Fibroblast of skin of back (primary cell): ENCODE measurements at places on chromosomes 3 and 15.

GRCh38 chr3:61780455-61781228, 219.3 kb downstream of the PTPRG start:
- DNase-seq = no peak

- no peak for DNase-seq
Measured at GRCh38 chr3:81995329-81995728, 233.9 kb upstream of the GBE1 start.

- DNase-seq = no peak
Measured at GRCh38 chr3:53534216-53534615, 39.8 kb downstream of the CACNA1D start.

DNA sequence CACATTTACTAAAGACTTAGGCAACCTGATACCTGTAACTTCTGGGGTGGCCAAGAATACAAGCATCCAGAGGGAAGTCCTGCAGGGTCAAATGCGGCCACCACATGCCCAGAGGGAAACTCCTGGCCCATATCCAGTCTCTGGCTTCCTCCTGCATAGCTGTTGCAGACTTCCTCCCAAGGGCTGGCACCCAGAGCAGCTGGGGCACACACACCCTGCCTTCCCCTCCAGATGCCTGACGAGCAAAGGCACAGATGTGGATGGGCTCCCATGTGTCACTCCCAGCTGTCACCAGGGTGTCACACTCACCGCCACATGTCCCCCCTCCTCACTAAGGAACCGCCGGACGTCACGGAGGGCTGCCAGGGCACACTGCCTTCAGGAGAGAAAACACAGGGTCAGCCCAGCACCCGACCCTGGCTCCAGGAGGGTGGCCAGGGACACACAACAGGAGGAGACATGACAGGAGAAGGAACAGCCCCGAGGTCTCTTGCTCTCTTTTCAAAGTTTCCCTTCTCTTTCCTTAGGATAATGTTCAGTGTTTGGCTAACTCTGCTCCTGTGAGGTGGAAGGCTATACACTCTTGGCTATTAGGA, 13.2 kb downstream of the PFKFB4 start:
- DNase-seq = no peak

- peak; percentile 35 for DNase-seq
Measured at GRCh38 chr3:112470788-112471187, 28.5 kb downstream of the BTLA start.

- no peak for DNase-seq
Measured at GRCh38 chr3:157087780-157088600, 72.0 kb downstream of the CCNL1 start.

DNA sequence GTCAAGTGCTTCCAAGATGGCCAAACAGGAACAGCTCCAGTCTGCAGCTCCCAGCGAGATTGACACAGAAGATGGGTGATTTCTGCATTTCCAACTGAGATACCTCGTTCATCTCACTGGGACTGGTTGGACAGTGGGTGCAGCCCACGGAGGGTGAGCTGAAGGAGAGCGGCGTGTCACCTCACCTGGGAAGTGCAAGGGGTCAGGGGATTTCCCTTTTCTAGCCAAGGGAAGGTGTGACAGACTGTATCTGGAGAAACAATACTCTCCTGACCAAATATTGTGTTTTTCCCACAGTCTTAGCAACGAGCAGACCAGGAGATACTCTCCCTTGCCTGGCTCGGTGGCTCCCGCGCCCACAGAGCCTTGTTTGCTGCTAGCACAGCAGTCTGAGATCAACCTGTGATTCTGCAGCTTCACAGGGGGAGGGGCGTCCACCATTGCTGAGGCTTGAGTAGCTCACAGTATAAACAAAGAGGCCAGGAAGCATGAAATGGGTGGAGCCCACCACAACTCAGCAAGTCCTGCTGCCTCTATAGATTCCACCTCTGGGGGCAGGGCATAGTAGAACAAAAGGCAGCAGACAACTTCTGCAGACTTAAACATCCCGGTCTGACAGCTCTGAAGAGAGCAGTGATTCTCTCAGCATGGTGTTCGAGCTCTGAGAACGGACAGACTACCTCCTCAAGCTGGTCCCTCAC, 293.5 kb upstream of the SUCLG2 start:
- DNase-seq = peak; percentile 70

DNA sequence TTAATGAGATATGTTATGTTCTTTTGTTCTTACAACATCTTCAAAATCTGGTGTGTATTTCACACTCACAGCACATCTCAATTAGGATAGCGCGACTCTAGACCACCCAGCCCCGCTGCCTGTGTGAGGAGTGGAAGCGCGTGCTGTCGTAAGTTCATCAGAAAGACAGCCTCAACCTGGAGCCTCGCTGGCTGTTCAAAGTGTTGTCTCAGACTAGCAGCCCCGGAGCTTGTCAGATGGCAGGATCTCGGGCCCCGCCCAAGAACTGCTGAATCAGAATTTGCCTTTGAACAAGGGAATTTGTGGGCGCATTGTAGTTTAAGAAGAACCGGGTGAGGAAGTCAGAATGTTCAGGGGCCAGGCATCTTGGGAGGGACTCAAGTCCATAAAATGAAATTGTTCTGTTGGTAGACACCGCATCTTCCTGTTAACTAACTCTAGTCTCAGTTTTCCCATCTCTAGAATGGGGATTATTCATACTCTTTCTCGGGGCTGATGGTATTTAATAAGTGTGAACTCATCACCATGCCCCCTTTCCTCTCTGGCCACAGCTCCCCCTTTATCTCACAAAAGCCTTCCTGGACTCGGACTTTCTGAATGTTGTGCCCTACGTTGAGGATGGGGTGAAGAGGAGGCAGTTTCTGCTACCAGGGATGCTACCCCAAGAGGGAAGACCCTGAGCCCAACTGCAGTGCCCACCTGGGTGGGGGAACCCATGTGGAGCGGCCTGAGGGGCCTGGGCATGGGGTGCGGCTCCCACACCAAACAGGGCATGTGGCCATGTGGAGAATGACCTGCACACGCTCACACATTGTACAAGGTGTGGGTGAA, 40.4 kb downstream of the BHLHE40 start:
- no peak for DNase-seq

GRCh38 chr15:75835990-75836958, 7.0 kb upstream of the UBE2Q2 start:
- peak; percentile 37 for DNase-seq

- no peak for DNase-seq
Measured at GRCh38 chr3:127629467-127630403, 750 bp downstream of the PODXL2 start.

DNA sequence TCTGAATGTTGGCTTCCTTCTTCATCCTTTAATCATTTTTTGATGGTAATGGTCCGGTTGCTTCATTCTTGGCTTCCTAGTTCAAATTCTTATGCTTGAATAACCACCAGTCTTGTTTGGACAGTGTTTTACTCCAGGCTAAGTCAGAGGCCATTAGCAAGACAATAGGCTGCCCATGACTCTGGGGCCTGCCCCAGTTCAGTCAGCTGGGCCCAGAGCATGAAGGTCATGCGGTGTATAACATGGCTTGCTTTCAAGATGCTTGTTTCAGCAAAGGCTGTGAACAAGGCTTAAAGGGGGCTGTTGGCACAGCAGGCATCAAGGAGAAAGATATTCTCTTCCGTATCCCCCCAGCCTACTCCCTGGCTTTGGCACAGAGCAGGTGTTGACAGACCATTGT, 13.7 kb downstream of the TM4SF18 start:
- DNase-seq = no peak

GRCh38 chr15:62782071-62782841, 260.3 kb upstream of the TPM1 start:
- DNase-seq = peak; percentile 97

DNA sequence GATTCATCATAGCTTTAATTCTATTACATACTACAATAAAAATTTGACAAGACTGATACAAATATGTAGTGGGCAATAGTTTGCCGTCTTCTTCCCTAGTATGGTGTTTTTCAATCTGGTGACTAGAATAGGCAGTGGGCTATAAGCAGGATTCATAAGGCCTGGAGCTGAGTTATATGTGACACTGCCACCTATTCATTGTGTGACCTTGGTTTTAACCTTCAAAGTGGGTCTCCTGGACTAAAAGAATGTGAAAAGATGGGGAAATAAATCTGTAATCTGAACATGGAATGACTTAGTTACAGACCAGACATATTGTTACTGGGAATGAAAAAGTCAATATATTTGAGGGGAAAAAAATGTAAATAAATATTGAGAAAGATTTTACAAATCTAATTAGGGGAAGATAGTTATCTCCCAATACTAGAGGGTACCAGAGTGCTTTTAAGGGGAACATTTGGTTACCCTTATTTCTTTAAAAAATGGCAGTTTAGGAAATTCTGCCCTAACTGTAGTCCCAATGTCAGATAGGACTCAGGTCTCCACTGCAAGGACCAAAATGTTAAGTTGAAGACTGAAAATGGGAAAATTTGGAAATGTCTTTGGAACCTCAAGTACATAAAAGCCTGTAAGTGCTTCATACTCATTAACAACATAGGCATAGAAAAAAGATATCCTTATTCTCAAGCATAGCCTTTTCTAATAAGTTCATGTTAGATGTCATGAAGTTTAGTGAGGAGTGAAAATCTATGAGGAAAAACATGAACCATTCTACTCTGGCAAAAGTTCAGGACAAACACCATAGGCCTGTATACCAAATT, 10.7 kb upstream of the SETD5 start:
- no peak for DNase-seq

DNA sequence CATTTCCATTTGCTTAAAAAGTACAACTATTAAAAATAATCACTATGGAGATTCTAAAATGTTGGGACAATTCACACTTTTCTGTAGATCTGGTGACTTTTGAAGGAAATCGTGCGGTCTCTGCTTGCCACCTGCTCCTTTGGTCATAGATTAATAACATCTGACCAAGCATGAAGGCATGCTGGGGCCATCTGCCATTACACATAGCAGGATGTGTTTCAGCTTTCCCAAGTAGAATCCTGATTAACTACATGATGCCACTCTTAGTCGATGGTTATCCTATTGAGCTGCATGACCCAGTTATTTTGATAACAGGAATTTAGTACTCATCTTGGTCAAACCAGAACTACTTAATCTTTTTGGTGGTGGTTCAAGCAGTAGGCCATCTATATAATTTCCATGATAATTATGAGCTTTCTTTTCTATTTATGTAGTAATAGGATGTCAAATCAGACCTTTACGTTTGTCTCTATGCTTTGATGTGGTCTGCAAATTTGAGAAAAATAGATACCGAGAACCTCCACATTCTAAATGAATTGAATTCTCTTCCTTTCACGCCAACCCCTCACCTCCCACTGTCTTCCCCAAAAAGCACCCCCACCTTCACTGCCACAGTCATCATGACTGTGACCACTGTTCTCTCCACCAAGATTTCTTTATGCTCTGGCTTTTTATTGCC, 158.1 kb downstream of the DIPK2A start:
- DNase-seq = no peak

DNA sequence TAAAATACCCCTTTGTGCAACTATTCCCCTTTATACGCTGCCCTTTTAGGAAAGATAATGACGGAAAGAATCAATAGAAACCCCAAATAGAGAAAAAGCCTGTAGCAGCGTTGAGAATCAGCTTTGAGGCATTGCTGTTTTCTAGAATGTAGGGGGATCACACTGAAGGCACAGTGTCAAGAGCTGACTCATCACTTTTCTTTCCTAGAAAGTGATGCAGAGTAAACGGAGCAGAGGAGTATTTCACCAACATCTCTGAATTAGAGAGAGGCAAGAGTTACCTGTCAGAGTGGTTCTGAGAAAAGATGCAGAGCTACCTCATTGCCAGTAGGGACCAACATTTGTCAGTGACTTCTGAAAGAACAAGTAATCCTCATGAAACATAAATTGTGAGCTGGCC, 269.8 kb upstream of the TMC3 start:
- DNase-seq = no peak
